ENCODE measurements at places on chromosomes 1 and 21. TPM values are rescaled to one million over a fixed set of nuclear protein-coding genes. Genes with fewer than 3 reads are reported as not detected.

FTCD gene
- 0.30 TPM for total RNA-seq

B3GALT6 gene
- total RNA-seq = 32.1 TPM

GBP5 gene
- not detected for total RNA-seq

LCK gene
- total RNA-seq = not detected

PAX7 gene
- not detected for total RNA-seq

IFNGR2 gene
- total RNA-seq = 86.5 TPM

LCE1A gene
- not detected for total RNA-seq

ARHGEF11 gene
- total RNA-seq = 31.0 TPM

GBP7 gene
- not detected for total RNA-seq

HES2 gene
- not detected for total RNA-seq

TMOD4 gene
- total RNA-seq = not detected

TBCE gene
- total RNA-seq = 20.2 TPM

ASPM gene
- 3.9 TPM for total RNA-seq

IL19 gene
- total RNA-seq = not detected

CD101 gene
- total RNA-seq = 0.18 TPM

LRP8 gene
- total RNA-seq = 10.7 TPM

GPR25 gene
- not detected for total RNA-seq

HSD11B1 gene
- 1.2 TPM for total RNA-seq

ZFP69B gene
- total RNA-seq = 8.2 TPM

PTAFR gene
- 0.05 TPM for total RNA-seq

GJA4 gene
- total RNA-seq = 0.09 TPM

GJA5 gene
- total RNA-seq = 0.59 TPM

PCSK9 gene
- total RNA-seq = 0.89 TPM

HUNK gene
- total RNA-seq = not detected

ABCA4 gene
- total RNA-seq = 0.51 TPM

SLAMF9 gene
- total RNA-seq = 0.09 TPM

IVL gene
- total RNA-seq = 1.1 TPM

SPRR5 gene
- not detected for total RNA-seq
